Aorta (tissue), 5 donors: ENCODE measurements at places on chromosomes 4 and X. TPM values are rescaled to one million over a fixed set of nuclear protein-coding genes. Genes with fewer than 3 reads are reported as not detected.

DNA sequence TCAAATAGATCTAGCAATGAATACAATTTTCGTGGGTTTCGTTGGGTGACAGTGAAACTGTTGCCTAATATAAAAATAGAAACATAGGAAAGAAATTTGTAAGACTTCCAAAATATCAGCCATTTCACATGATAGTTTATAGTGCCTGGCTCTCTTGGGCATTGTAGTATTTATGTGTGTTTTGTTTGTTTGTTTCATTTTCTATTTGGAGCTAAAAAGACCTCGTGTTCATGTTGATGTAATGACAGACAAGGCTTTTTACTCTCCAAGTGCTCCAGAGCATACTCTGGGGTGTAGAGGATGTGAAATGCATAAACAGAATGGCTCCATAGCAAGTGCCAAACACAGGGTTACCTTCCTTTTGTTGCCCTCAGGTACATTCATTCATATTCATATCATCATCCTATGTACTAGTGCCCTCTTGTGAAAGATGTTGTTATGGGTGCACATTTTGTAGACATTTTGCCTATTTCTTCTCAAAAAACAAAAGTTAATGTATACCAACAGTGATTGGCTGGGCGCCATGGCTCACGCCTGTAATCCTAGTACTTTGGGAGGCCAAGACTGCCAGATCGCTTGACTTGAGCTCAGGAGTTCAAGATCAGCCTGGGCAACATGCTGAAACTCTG, 100.7 kb upstream of the AMOT start:
- DNase-seq = no peak

SMIM10 gene
- 85.4 TPM for polyA plus RNA-seq

- DNase-seq = no peak
Measured at GRCh38 chr4:16264798-16265197, 38.5 kb upstream of the TAPT1 start.

DNA sequence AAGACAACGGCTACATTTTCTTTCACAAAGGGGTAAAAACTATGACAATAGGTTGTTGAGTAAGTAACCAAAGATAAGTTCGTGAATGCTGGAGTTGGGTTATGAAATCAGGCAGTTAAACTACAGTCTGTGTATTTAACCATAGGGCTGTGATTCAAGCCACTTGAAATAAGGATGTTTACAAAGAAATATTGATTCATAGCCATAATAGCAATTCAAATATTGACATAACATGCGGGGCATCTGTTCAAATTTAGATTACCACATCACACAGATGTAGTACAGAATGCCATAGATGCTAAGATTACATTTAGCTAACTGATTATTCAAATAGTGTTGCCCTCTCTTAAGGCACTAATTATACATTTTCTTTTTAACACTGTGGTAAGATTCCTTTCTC, 364.1 kb downstream of the FSTL5 start:
- DNase-seq = no peak

DNA sequence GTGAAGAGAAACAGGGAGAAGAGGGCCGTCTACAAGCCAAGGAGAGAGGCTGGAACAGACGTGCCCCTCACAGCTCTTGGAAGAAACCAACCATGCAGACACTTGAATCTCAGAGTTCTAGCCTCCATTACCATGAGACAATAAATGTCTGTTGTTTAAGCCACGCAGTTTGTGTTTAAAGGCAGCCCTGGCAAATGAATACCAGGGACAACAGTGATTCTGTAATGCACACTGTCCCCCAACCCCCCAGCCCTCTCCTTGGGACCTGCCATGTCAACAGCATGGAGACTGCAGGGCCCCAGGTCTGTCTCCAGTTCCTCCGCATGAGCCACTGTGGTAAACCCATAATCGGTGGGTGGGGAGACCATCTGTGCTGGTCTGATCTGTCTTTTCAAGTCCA, 348.0 kb upstream of the KLF3 start:
- DNase-seq = no peak

DNA sequence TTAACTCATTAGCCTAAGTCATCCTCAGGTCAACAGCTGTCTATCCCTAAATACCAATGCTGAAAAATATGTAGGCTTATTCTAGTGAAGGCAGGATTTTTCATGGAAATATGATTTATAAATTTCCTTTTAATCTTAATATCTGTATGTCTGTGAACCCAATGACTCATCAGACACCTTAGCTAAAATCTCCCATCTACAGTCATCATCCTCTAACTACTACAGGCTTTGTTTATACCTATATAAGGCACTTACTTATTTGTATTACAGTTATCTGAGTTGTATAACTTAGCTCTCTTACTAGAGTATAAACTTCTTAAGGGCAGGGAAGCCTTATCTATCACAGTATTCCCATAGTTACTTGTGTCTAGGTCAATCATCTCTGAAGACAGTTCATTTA, 24.2 kb downstream of the AMMECR1 start:
- no peak for DNase-seq
